ENCODE measurements at places on chromosomes 13 and 19.

DNA sequence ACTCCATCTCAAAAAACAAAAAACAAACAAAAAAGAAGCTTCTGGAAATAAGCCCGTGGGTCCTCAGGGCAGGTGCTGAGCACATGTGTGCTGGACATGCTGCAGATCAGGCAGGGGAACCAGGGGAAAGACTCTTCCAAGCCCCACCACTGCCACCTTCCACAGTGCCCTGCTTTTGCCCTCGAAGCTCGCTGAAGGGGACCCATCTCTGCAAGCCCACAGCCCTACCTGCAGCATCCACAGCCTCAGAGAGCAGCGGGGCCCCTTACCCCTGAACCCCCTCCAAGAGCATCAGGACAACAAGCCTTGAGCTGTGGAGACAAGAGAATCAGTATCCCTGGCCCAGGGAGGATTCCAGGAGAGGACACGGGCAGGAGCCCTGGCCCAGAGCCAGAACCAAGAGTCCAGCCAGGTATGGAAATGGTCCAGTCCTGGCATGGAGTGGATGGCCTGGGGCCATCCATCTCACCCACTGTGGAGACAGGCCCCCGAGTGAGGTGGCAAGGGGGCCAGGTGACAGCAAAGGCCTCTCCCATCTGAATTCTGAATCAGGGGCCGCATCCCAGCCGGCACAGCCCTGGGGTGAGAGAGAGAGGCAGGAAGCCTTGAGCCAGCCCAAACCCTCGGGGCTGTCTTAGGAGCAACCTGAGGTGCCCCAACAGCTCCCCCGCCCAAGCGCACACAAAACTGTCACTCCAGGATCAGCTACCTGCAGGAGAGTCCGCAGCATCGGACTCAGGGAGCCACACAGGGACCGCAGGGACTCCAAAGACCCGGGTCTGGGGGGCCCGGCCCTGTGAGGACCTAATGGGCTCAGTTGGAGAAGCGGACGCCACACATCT lies 51.8 kb upstream of the TPM4 start:
- no peak for DNase-seq

GRCh38 chr19:7372810-7373209 lies 24.1 kb downstream of the ARHGEF18 start:
- no peak for DNase-seq

- DNase-seq = no peak
Observed at GRCh38 chr19:38647966-38648768, 718 bp downstream of the ACTN4 start.

DNA sequence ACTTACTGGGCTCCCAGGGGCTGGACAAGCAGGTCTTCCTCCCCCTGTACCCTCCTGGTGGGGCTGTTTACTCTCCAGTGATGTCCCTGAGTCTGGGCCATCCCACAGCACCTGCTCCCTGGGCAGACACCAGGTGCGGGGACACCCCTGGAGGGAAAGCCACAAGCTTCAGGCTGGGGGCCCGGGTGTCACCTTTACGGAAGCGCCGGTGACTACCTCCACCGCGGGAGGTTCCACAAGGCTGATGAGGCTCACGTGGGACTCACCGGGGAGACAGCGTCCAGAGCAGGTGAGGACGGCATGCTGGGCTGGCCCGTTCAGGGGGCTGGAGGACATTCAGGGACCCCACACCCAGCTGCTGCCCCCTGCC lies 24.9 kb downstream of the NFILZ start:
- DNase-seq = no peak

- peak; percentile 16 for DNase-seq
Observed at GRCh38 chr19:38095411-38096308, 128.4 kb downstream of the DPF1 start.

GRCh38 chr19:31064491-31064890 lies 284.7 kb downstream of the TSHZ3 start:
- no peak for DNase-seq

DNA sequence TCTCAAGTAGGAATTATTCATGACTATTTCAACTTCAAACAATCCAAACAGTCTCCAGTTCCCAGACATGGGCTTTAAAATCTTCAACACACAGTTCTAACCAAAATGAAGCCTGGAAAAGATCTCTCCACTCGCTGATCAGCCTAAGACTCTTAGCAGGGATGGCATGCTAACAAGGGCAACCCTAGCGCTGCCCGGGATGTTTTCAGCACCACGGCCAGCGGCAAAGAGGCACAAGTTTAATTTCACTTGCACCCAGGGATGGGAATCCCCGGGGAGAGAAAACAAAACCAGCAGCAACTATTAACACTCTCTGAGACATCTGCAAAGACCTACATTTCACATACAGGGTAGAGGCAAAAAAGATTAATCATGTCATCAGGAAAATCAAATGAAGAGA lies 43.0 kb downstream of the CACNA1A start:
- DNase-seq = no peak

GRCh38 chr19:1110809-1111640 lies 7.2 kb downstream of the GPX4 start:
- no peak for DNase-seq

- no peak for DNase-seq
Observed at GRCh38 chr19:39247701-39248664, 673 bp downstream of the IFNL4 start.

DNA sequence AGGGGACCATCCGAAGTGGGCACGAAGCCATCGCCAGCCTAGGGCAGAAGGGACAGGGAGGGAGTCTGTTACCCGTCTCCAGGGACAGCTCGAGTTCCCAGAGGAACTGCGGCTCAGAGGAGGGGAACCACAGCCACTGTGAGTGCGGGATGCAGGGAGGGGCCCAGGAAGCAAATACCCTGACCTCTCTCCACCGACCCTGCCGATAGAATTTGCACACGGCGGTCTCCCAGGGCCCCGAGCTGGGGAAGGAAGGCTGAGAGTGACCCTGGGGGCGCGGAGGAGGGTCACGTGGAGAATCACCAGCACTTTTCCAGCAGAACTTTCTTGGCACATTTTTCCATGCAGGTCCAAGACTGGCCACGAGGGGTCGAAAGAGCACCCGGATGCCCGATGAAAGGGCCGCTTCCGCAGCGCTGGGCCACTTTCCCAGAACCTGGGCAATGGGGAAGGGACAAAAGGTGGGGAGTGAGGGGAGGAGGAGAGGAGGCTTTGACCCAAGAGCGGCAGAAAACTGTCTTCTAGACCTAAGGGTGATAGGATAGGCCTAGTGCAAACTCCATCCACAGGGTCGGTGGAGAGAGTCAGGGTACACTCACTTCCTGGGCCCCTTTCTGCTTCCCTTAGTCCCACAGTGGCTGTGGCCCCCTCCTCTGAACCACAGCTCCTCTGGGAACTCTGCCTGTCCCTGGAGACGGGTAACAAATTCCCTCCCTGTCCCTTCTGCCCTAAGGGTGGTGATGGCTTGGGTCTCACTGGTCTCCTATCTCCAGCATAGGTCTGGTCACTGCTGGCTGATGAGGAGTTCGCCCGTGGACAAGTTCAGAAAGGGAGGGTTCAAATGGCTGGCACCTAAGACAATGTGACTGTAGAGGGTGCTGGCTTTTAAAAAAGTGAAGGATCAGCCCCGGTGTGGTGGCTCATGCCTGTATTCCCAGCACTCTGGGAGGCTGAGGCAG lies 5.3 kb upstream of the GPR4 start:
- no peak for DNase-seq

- DNase-seq = no peak
Observed at GRCh38 chr13:109870696-109871370, 84.5 kb upstream of the IRS2 start.

- DNase-seq = no peak
Observed at GRCh38 chr13:54949735-54950134, 1921.1 kb downstream of the OLFM4 start.

DNA sequence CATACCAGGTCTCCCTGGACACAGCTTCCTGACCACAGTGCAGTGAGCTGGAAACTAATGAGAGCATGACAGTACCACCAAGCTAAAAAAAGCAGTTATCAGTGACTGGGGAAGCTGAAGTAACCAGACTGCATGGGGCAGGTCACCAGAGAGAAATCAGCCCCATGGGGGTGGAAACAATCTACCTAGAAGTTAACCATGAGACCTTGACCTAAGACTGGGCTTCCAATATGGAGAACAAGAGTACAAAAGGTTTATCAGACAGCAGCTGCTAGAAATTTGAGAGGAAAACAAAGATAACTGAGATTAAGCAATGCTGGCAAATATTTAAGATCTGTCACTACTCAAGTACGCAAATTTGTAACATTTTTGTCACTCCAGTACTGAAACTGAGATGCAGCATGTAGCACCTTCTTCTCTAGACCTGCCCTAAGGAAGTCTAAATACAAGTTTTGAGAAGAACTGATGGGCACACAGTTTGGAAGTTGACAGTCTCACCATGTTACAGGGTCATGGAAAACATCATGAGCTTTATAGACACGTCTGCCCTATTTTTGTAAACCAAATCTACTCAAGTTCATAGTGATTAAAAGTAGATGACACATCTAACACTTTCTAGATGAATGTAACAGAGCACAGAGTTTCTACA lies 2641.8 kb upstream of the PCDH20 start:
- DNase-seq = no peak

DNA sequence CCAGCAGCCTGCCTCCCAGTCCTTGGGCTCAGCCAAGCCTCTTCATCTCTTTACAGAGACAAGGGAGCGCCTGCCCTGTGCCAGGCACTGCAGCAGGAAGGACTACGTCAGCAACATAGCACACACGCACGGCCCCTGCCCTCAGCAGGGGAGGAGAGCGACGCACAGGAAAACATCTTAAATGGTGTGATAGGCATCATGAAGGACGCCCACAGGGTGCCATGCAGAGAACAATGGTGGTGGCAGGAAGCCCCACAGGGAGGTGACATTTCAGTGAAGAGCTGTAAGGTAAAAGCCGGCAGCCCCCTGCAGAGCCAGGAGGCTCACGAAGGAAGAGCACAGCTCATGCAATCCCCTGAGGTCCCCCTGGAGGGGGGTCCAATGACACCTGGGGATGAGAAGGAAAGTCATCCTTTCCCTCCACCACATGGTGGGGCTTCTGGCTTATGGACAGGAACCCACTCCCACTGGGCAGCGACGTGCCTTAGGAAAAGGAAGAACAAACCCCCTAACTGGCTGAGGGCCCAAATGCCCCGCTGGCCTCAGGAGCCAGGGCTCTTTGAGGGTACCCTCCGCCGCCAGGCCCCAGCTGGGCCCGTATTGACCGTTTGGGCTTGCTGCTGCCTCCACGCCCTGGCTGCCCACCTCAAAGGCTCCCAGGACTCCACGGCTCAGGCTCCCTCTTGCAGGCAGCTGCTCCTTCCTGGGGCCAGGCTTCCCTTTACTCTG lies 37.3 kb upstream of the C13orf42 start:
- DNase-seq = no peak

- DNase-seq = no peak
Observed at GRCh38 chr13:95164830-95165229, 136.4 kb downstream of the ABCC4 start.

DNA sequence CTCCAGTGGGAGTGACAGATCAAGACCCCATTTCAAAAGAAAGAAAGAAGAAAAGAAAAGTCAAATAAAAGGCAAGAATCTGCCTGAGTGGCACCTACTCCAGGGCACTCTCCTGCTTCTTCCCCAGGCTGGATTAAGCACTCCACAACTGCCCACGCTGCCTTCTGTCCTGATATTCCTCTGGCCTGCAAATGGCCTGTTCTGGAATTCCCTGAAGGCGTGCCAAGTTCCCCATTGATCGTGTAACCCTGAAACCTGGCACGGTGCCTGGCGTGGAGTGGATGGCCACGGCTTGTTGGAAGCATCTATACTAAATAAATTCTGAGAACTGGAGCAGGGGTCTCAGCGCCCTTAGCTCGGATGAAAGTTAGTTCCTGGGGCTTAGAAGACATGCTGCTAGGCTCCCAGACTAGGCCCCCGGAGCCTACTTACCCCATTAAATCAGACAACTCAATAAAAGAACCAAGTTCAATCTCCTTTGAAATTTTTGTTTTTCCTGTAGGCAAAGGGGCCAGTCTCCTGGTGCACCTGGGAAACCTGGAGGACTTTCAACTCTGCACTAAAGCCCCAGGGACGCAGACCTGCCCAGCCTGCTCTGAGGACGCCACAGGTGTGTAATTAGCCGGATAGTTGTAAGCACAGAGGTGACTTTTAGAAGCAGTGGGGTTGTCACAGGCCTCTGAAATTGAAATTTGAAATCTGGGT lies 21.9 kb downstream of the ANKRD27 start:
- no peak for DNase-seq

DNA sequence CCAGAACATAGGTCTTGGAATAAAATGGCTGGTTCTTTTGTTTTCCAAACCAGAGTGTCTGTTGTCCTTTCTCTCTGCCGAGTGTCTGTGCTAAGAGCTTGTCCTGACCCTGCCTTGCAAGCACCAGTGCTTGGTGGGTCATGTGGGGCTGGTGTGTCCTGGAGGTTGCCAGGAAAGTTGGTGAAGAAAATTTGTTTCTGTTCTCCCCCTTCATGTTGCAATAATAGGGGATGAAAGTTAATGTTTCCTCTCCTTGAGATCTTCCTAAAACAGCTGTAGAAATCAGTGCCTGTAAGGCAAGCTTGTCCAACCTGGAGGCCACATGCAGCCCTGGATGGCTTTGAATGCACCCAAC lies 2.7 kb downstream of the HAMP start:
- DNase-seq = no peak
